ENCODE measurements at places on chromosomes 16 and 17.

DNA sequence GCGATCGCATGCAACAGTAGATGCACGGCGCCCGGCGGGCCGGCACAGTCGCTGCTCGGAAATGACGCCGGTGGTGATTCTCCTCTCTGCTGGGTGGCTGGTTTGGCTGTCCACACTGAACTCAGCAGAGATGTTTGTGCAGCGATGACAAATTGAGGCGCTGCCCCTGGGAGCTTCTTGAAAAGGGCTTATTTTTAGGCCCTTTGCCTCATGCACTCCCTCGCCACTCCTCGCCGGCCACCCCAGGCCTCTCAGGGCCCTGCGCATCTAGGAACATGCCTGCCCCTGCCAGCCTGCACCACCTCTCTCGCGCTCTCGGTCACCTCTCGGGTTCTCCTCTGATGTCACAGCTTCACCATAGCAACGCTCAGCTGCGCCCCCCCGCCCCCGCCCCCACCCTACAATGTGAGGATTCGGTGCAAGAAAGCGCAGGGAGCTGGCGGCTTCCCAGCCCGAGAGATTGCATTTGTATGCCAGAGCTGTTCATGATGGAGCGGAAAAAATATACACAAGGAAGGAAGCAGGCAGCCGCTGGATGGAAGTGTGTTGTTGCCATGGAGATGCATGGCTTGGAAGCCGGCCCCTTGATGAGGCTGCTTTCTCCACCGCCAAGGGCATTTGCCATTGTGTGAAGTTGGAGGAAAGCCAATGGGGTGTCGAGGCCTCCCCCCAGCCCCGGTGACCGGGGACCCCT, 81.3 kb upstream of the PLCG2 start:
- no peak for DNase-seq

DNA sequence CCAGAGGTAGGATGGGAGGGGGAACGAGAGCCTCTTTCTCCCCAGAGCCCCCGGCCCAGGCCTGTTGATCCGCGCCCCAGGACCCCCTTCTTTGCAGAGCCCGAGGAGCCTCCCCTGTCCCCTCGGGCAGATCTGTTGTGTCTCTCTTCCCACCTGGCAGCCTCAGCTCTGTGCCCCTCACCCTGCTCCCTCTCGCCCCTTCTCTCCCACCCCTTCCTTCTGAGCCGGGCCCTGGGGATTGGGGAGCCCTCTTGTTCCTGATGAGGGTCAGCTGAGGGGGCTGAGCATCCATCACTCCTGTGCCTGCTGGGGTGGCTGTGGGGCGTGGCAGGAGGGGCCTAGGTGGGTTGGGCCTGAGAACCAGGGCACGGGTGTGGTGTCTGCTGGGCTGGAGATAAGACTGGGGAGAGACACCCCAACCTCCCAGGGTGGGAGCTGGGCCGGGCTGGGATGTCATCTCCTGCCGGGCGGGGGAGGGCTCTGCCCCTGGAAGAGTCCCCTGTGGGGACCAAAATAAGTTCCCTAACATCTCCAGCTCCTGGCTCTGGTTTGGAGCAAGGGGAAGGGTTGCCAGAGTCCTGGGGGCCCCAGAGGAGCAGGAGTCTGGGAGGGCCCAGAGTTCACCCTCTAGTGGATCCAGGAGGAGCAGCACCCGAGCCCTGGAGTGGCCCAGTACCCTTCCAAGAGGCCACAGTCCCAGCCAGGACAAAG, 65.4 kb downstream of the MRC2 start:
- DNase-seq: no peak

DNA sequence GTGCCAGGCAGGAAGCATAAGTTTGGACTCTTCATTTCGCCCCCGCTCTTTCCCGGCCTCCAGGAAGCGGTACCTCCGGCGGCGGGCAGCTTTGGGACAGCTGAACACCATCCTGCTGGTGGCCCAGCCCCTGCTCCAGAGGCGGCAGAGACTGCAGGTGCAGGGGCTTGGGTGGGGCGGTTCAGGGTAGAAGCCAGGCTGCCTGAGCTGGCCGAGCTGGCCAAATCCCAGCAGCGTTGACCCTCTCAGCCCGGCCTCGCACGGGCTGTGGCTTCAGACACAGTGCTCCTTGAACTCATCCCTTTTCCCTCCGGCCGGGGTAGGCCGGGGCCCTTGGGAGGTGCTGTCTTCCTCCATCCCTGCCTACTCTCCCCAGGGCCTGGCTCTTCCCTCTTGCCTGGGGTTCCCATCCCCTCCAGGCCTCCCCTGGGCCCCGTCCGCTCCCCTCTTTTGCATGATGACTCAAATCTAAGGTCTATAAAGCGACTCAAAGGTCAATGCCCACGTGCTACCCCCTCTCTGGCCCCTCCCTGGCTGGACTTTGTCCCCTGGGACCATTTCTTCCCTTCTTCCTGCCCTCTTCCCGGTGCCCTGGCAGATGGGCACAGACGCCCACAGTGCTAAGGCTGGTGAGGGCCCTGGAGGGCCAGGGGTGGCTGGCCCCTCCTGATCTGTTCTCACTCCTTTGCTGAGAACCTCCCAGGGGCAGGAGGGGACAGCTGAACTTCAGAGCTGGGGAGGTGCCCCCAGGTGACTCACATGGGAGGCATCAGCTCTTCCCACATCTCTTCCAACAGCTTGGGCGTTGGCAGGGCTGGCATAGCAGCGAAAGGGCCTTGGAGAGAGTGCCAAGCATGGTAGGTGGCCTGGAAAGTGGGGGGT, 22.7 kb downstream of the MYO15B start:
- no peak for DNase-seq

DNA sequence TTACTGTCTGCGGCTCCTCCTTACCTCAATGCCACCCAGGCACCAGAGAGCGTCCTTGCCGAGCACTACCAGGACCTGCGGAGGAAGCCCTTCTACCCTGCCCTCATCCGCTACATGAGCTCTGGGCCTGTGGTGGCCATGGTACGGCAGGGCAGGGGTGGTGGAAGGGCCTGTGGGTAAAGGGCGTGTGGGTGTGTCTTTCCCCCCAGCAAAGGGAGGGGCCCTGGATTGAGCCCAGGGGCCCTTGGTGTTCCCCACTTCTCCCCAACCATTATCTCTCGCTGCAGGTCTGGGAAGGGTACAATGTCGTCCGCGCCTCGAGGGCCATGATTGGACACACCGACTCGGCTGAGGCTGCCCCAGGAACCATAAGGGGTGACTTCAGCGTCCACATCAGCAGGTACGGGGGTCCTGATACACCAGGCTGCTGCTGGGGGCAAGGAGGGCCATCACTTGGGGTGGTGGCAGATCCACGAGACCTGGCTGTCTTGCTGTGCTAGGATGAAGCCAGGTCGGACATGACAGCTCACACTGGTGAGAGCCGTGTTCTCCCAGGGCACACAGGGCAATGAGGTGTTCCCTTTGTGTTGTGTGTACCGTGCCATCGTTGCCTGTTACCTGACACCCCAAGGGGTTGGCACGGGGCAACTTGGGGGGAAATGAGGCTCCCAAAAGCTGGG, 2.2 kb upstream of the DECR2 start:
- DNase-seq: no peak

GRCh38 chr16:66166490-66166889, 200.0 kb upstream of the CDH5 start:
- DNase-seq: no peak

DNA sequence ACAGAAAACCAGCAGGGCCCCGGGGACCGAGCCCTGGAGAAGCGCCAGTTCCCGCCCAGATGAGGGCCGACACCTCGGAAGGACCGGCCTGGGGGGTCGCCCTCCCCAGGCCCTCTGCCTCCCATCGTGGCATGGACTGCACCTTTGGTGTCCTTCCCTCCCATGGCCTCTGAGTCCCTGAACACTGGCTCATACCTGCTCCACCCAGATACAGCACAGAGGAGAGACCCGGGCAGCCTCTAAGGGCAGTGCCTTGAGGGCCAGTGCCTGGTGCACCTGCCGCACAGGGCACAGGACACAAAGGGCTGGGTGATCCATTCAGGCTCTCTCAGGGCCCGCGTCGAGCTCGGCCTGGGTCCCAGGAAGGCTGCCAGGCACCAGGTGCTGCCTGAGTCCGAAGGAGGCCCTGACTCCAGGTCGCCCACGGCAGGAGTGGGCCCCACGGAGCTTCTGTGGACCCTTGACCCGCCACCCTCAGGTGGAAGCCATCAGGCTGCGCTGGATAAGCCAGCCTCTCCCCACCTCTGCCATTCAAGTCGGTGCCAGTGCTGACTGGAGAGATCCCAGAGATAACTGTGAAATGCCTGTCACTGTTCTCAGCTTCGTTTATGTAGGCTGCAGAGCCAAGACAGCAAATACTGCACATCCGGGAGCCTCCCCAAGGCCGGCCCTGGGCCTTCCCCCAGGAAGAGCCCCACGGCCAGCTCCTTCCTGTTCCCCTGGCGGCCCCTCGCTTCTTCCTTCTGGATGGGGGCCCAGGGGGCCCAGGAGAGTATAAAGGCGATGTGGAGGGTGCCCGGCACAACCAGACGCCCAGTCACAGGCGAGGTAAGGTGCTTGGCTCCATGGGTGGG, at the start of gene ZG16B:
Gene ZG16B, plus strand, starts transcription at position 803 of the 854 bp plus-strand sequence. CDS start 139 bp downstream, outside the sequence.
- DNase-seq: peak; percentile 12

DNA sequence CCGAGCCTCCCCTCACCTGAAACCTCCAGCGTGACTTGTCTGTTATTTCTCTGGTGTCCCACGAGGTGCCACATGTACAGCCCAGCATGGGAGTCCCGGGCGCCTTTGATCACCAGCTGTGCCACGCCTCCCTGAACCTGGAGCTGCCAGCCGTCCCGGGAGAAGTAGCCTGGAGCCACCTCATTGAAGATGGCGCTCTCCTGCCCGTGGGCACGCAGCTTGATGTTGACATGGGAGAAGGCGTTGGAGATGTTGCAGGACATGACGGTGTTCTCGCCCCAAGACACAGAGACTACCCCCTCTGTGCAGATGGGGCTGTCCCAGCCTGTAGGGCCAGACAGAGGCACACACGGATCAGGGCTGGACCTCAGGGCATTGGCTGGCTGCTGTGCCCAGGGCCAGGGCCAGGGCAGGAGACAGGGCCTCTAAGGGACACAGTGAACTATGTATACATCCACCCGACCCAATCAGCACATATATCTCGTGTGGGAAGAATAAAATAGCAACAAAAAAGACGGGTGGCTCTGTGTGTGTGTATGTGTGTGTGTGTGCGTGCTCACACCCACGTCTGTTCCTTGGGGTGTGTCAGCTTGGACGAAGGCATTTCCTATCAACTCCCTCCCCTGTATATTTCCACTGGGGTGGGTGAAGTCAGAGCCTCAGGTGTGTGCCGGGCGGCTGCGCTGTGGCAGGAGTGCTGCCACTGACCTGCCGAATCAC, 7.3 kb upstream of the CD7 start:
- DNase-seq: no peak

- DNase-seq: no peak
Observed at GRCh38 chr17:39688945-39689344, 1.1 kb upstream of the PGAP3 start.

- no peak for DNase-seq
Observed at GRCh38 chr17:17888371-17888770, 51.6 kb upstream of the SREBF1 start.

- no peak for DNase-seq
Observed at GRCh38 chr16:23052908-23053580, 96.2 kb downstream of the USP31 start.
